ENCODE measurements at places on chromosomes 2 and 18.

GRCh38 chr18:9808295-9809241 lies 77.2 kb upstream of the TXNDC2 start:
- DNase-seq, result no peak

DNA sequence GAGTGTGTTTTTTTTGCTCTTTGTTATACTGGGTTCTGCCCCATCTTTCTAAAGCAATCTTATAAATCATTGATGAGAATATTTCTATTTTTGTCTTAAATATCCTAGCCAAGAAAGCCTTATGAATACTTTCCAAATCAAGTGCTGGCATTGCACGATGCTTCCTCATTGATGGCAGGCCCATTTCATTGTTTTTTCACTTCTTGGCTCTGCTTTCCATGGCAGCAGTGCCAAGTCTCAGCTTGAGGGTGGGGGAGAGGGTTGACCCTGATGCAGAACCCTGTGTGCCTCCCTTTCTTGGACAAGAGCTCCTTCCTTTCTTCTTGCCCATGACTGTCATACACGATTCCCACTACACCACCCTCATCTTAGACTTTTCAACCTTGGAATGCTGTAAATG lies 16.7 kb upstream of the CELF4 start:
- no peak for DNase-seq

GRCh38 chr2:225793736-225794550 lies 394.4 kb downstream of the NYAP2 start:
- no peak for DNase-seq

DNA sequence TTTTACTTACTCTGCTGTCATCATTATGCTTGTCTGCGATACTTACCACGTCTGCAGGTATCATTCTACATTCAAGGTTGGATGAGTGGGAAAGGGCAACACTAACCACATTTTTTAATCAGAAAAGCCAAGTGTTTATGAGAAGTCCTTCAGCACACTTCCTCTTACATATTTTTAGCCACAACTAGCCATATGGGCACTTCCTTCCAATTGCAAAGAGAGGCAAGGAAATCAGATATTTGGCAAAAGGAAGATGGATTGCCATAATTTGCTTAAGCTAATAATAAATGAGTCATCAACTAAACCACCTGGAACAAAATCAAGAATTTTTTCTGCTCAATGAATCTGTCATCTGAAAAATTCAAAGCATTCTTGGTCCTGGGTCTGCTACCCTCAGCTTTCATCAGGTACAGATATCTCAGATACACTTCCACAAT lies 16.7 kb upstream of the MRO start:
- no peak for DNase-seq

DNA sequence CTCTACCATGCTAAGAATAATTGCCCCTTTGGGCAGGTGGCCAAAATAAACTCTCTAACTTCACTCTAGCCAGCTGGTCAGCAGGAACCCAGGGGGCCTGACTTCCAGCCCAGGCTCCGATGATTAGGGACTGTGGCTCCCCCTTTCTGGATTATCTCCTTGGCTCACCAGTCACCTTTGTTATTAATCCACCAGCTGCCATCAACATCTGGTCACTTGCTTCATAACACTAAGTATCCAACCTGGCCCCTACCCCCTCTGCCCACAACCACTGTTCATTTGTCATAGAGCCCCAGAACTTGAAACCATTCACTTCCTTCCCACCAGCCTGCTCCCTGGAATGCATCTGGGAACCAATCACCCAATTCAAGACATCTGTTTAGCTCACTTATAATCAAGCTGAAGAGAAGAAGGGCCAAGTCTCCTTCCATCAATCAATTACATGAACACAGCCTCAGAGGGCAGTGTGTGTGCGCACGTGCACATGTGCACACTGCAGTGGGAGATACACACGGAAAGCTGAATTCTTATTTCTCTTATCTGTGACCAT lies 215.1 kb downstream of the ALK start:
- no peak for DNase-seq

DNA sequence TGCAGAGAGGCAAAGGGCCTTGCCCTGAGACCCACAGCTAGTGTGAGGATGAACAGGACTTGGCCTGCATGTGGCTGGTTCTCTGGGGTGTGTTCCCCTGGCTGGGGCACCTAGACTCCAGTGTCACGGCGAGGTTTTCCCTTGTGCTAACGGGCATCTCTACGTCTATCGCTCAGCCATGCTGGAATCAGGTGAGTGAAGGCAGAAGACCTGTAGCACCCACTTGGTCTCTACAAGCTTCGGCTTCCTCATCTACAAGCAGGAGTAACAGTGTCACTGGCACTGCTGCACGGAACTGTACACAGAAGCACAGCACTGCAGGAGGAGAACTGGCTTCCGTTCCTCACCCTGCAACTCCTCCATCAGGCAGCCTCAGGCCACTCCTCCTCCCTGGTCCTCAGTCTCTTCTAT lies 30.6 kb downstream of the HS1BP3 start:
- no peak for DNase-seq

GRCh38 chr2:191686729-191687128 lies 8.8 kb downstream of the NABP1 start:
- DNase-seq, result no peak

Data from hematopoietic multipotent progenitor cell treated with erythropoietin and hydrocortisone succinate and interleukin-3 and kit ligand, for 8 days (in vitro differentiated cells).